Ammon's horn (tissue), 1 donor: ENCODE measurements at places on chromosomes 4 and X.

- peak; percentile 59 for DNase-seq
These were observed 3.5 kb upstream of the RNF212 start for GRCh38 chr4:1116838-1117237.

DNA sequence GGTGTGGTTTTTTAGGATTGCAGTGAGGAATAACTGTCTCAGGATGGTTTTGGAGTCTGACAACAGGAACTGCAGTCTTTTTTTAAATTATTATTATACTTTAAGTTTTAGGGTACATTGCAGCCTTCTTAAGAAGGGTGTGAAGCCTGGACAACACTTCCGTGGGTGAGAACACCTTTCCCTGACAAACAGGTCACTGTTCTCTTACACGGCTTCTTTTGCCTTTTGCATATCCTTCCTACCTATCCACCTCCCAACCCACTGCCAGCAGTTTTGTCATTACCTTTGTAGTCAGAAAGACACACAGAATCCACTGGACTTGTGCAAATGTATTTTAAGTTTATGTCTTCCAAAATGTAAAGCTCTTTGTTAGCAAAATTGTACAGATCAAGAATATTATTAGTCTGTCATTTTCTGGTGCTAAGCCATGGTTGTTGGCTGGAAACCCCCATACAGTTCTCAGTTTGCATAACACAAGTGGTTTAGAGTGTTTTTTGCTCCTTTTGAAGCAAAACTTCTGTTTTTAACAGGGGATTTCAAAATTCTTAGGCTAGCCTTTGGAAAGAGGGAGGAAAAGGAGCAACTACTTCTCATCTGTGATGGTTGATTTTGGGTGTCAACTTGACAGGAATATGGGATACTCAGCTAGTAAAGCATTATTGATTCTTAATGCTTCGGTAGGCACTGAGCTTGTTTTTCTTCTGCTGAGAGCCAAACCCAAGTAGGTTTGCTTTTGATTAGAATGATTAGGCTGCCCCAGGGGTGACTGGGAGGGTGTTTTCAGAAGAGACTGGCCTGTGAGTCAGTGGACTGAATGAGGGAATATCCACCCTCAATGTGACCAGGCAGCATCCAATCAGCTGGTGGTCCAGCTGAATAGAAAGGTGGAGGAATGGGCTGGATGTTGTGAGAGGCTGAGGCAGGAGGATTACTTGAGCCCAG, 29.4 kb upstream of the KLHL2 start:
- no peak for DNase-seq

DNA sequence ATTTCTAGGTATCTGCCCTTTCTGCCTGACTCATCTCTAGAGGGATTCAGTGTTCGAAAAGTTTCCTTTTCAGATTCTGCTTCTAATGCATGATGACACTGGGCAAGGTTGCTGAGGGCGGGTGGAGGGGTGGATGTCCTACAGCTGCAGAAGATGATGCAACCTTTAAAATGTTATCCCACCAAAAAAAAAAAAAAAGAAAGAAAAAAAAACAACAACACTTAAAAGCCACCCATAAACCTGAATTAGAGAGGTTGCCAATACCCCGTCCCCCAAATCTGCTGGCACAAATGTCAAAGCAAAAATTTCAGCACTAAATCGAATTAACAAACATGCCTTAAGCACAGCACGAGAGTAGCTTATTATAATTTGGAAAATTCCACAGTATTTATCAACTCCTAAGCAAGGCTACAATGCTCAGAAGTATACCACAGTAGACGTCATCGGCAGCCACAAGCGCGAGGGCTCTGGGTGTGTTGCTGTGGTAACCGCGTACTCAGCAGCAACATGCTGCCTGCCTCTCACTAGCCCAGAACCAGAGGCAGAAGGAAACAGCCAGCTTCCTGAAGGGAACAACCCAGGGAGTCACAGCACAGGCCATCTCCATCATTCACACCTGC, 167.5 kb upstream of the MAP3K15 start:
- peak; percentile 79 for DNase-seq

- no peak for DNase-seq
These were observed 73.7 kb downstream of the TBL1X start for GRCh38 chrX:9538544-9539045.

GRCh38 chr4:113256946-113257345, 207.5 kb downstream of the ANK2 start:
- no peak for DNase-seq

GRCh38 chr4:152949930-152950329, 13.8 kb downstream of the FHDC1 start:
- DNase-seq: no peak

- peak; percentile 20 for DNase-seq
These were observed 384.4 kb downstream of the PCDH7 start for GRCh38 chr4:31104577-31104976.

DNA sequence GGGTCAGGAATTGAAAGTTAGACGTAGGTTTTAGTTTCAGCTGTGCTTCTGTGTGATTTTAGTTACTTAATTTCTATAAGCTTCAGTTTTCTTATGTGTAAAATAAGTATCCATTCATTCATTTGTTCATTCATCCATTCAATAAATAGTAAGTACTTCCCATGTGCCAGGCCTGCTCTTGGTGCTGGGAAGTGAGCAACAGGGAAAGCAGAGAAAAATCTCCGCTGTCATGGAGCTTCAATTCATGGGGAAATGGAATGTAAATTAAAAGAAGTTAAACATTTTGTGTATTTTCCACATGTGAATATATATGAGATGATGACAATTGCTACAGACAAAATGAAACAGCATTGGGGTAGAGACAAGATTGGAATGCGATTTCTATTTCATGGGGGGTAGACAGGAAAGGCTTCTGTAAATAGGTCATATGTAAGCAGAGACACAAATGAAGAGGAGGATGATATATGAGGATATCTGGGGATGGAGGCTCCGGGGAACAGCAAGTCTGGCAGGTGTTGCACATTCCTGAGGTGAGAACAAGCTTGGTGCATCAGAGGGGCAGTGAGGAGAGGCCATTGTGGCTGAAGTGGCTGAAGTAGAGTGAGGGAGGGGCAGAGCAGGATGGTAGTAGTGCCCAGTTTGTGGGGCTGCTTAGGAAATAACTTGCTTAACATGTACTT, 66.2 kb downstream of the FHIP1A start:
- no peak for DNase-seq

- no peak for DNase-seq
These were observed 73.1 kb downstream of the FBXO8 start for GRCh38 chr4:174210354-174210753.

DNA sequence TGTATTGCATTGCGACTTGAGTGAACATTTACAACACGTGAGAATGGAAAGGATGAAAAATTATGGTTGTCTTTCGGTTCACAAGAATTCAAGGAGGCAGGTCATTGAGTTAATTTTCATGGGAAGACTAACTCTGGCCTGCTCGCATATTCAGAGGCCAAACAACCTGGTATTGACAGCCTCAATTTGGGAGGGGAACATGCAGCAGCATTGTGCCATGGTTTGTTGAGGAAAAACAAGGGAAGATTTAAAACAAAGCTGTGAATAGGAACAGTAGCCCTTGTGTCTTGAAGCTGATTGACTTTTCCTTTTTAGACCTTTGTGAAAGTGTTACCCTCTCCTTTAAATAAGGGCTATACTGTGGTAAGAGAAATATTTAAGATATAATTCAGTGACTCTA, 31.9 kb downstream of the FAT4 start:
- DNase-seq: no peak
